Stimulated activated CD8-positive, alpha-beta memory T cell treated with anti-CD3 and anti-CD28 coated beads, Interleukin-7, amount 100 ng/mL, for 24 hours (primary cell): ENCODE measurements at places on chromosomes 16 and 17.

DNA sequence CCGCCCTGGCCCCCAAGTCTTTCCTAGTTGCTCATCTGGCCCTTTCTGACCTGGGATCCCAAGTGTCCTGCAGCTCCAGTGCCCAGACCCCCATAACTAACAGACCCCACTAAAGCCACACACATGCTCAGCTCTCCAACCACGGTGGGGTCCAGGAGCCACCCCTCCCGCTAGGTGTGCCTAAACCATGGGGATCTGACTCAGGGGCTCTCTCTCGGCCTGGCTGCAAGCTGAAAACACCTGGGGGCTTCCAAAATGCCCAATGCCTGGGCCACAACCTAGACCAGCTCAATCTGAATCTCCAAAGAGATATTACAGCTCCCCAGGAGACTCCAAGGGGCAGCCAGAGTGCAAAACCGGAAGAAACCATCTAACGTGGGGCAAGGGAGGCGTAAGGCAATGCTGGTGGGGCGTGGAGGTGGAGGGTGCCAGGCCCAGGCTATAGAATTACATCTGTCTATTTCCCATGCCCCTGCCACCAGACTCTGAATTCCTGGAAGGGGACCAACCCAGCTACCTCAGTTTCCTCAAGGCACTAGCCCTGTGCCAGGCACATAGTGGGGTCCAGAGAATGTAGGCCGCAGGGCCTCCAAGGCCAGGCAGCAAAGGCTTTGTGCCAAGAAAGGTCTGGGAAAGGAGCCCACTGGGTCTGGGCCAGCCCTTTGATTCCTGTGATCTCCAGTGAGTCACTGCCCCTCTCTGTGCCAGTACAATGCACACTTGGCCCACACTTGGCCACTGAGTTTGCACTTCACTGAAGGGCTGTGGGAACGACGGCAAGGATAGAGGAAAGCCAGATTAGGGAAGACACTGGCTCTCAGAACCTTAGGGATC lies 3.3 kb downstream of the CD2BP2 start:
- no peak for DNase-seq

DNA sequence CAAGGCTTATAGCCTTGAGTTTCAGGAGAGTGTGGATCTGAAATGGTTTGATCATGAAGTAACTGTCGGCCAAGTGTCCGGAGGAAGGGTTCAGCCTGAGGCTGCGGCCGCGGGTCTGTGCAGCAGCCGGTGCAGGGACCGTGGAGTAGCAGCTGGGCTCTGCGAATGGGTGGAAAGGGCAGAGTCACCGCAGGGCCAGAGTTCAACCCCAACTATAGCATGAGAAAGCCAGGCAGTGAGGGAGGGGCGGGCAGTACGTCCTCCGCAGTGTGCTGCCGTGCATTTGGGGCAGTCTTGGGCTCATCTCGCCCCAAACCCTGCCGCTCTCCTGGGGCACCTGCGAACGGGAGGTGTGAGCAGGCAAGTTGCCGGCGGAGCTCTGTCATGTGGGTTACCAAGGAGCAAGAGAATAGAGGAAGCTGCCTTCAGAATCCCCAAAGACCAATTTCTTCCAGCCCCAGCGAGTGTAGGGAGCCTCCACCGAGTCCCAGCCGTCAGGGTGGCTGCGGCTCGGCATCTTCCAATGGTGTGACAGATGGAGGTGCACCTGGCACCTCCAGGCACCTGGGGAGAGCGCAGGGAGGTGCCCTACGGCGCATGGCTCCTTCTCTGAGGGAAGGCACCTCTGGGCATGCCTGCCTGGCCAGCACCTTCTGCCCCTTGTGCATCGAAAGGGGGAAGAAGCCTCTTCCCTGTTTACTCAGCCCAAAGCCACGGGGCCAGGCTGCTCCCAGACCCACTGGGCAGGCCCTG lies 87.3 kb downstream of the RPA1 start:
- DNase-seq = no peak

GRCh38 chr16:81431554-81432353 lies 12.9 kb upstream of the CMIP start:
- no peak for DNase-seq

DNA sequence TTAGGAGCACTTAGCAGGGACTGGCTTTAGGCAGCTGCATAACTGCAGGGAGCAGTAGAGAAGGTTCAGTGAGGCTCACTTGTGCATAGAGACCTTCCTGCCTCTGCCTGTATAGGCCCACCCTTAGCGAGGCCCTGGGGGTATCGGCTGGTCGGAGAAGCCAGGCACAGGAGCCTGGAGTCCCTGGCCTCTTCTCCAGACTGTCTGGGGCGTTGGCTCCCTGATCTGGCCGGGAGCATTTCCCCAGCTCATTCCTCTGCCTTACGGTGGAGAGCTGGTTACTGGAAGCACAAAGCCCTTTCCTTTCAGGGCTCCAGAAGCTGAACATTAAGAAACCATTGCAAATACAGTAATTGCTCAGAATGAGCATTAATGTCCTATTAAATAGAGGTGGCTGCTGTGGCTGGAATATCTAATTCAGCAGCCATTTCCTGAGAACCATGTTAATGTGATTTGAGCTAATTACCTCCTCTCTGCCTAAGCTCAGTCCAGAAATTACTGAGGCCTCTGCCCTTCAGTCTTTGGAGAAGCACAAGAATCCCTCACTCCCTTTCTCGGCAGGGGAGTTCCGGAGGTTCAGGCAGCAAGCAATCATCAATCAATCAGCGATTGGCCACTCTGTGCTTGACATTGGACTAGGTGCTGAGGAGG lies 18.8 kb upstream of the TMEM220 start:
- no peak for DNase-seq

GRCh38 chr17:78915872-78916632 lies 9.1 kb downstream of the TIMP2 start:
- DNase-seq = no peak
